Endothelial cell of umbilical vein (primary cell): ENCODE measurements at places on chromosomes 1 and 21. TPM values are rescaled to one million over a fixed set of nuclear protein-coding genes. Genes with fewer than 3 reads are reported as not detected.

DNA sequence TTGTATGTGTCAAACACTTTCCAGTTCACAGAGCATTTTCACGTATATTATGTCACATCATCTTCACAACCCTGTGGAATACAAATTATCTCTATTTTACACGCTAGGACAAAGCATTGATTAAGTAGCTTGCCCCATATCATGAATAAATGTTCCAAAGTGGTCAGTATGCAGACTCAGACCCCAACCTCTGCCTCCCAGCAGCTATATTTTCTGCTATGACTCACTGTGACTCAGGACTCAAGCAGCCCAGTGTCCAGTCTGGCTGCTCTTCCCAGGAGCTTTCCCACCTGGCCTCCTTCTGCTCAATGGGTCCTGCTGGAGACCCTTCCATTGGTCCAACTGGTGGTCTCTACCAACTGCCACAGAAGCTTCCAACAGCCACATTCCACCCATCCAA is 56.0 kb upstream of the RAP1A start:
- DNase-seq = no peak

DNA sequence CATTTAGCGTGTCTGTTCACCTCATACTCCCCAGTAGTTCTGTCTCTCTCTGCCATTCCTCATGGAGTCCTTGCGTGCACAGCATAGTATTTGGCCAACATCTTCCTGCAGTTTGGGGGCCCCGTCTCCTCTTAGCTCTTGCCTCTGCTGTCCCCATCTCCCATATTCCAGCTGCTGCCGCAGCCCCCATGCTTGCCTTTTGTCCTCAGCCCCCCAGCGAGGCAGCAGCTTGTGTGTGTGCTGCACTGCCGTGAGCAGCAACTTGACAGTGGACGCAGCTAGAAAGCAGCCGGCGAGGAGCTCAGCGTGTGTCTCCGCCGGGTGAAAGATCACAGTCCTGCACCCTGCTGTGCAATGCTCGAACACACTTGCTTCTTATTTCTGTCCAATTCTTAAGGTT is 164.2 kb upstream of the COL6A1 start:
- no peak for DNase-seq

DNA sequence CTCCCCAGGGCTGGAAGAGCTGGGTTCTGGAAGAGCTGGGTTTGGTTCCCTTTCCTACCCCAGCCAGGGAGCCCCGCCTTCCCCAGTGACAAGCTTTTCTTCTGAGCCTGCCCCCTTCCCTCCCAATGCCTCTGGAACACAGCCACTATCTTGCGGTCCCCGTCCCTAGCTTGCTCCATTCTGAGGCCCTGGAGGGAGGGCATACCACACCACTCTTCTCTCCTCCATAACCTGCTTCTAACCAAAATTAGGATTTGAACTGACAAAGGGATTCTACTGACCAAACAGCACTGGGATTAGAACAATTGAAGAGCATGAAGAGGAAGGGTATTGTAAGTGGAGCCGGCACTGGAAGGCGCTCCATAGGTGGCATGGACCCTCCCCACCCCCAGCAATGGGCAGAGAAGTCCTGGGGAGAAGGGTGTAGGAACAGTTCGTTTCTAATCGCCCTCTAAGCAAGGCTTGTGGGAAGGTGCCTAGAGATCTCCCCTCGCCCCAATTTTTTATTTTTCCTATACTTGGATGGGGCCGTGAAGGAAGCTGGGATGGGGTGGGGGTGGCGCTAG is 690 bp downstream of the C1orf216 start:
- DNase-seq = peak; percentile 51

DNA sequence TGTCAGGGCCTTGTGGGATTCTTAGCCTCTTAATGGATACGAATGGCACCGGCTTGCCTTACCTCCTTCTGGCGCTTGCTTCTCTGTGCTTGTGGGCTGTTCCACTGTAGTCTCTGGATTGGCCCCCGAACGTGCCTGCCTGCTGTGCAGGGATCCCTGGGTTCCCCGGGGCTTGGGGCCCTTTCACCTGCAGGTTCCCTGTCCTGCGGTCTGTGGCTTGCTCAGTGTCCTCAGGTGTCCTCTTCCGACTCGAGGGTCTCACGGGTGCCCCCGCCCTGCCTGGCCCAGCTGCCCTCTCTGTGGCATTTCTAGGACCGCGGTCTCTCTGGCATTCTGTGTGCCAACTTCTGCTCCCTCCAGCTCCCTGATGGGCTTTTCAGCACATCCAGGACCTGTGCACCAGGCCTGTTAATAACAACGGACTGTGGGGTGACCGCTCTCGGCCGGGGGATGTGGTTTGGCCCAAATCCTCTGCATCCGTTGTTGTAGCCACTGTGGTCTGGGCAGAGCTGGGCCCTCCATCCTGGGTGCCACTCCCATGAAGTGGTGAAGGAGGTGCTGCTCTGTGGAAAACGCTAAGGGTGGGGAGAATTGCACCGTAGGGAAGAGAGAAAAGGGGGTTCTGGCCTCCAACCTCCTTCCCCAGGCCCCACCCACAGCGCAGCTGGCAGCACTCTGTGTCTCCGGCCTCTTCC is 12.4 kb downstream of the COL18A1 start:
- no peak for DNase-seq

DNA sequence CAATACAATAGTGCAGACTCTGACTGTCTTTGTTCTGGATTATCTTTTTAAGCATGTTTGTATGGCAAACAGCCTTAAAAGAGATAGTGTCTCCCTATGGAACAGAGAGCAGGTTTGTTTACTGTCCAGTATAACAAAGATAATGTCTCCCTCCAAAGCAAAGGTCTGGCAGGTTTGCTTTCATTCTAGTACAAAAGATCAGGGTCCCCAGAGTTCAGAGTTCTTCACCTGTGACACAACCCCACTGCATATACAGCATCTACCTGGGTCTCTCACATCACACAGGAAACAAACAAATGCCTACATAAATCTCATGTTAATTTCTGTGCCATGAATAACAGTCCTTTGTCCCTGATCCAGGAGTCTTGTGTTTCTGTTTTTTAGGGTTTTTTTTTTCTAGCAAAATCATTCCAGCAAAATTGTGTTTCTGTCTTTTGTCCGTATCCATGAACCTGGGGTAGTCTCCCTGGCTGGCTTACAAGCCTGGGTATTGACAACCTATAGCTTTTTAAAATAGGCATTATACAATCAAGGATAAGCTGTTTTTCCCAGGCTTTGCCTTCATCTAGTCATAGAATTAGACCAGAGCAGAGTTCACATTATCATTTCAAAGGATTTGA is 89.4 kb upstream of the PTBP2 start:
- no peak for DNase-seq

DNA sequence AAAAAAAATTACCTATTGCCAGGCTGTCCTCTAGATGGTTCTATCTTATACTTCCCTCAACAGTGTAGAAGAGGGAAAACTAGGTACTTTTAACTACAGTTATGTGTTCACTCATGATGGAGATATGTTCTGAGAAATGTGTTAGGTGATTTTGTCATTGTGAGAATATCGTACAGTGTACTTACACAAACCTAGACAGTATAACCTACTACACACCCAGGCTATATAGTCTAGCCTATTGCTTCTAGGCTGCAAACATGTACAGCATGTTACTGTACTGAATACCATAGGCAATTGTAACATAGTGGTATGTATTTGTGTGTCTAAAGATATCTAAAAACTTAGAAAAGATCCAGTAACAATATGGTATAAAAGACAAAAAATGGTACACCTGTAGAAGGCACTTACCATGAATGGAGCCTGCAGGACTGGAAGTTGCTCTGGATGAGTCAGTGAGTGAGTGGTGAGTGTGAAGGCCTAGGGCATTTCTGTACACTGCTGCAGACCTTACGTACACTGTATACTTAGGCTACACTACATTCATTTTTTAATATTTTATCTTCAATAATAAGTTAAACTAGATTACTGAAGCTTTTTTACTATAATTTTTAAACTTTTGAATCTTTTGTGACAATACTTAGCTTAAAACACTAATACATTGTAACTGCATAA is 13.2 kb downstream of the MGST3 start:
- no peak for DNase-seq

DNA sequence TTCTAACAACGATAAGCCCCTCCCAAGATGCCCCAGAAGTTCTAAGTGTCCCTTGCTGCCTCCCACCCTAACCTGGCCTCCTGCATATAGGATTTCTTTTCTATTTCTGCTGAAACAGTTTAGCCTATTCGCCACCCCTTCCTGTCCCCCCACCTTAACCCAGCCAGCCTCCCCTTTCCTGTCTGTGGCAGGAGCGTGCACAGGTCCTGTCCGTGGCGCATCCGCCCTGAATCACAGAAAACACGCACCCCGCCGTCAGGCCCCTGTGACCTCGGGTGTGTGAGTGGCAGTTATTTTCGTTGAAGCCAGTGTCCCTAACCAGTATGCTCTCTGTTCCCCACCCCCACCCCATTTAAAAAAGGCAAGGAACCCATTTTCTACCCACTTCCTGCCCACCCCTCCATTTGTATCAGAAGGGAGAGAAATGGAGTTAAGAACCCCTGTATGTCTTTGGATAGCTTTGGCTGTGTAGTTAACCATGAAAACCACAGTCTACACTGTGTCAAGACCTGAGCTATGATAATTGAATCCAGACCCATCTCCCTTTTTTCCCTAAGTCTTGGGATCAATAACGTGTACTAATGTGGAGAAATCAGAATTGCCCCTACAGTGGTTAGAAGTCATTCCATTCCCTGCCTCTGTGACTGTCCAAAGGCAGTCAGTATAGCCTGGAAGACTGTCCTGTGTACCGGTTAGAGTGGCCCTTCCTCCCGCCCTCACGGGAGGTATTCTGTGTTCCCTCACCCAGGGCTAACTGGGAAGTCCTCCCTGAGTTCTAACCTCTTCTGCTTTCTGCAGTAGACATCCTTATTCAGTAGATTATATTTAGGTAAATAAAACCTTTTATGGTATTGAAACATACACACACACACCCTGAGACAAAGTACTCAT is 1.8 kb downstream of the PLEKHO1 start:
- DNase-seq = no peak

GRCh38 chr1:89001510-89001909 is 9.1 kb upstream of the KYAT3 start:
- DNase-seq = peak; percentile 10

DNA sequence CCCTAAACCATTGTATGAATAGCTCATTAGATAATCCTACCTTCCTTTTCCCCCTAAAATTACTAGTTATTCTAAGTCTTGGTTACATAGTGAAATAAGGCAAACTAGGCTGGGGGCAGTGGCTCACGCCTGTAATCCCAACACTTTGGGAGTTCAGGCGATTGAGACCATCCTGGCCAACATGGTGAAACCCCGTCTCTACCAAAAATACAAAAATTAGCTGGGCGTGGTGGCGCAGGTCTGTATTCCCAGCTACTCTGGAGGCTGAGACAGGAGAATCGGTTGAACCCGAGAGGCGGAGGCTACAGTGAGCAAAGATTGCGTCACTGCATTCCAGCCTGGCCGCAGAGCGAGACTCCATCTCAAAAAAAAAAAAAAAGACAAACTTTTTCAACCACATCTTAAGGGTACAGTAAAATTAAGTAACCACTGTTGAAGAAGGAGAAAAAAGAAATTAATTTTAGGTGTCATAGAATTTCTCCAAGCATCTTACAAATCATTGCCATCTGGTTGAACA is 108.5 kb downstream of the DENND1B start:
- DNase-seq = no peak

GRCh38 chr1:98659879-98660278 is 1.6 kb upstream of the SNX7 start:
- no peak for DNase-seq

DNA sequence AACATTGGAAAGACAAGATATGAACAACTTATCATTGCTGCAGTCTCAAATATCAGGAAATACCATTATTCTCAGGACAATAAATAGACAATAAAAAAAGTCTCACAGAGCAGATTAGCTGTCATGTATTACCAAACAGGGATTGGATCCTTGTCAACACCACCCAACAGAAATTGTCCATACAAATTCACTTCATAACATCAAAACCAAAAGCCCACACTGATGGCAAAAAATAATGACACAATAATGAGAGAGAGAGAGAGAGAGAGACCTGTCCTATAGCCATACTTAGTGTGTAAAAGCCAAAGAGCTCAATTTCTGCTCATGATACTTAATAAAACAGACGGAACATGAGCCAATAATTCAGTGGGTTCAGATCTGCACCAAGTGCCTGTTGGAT is 96.5 kb downstream of the PPIAL4G start:
- DNase-seq = no peak

DNA sequence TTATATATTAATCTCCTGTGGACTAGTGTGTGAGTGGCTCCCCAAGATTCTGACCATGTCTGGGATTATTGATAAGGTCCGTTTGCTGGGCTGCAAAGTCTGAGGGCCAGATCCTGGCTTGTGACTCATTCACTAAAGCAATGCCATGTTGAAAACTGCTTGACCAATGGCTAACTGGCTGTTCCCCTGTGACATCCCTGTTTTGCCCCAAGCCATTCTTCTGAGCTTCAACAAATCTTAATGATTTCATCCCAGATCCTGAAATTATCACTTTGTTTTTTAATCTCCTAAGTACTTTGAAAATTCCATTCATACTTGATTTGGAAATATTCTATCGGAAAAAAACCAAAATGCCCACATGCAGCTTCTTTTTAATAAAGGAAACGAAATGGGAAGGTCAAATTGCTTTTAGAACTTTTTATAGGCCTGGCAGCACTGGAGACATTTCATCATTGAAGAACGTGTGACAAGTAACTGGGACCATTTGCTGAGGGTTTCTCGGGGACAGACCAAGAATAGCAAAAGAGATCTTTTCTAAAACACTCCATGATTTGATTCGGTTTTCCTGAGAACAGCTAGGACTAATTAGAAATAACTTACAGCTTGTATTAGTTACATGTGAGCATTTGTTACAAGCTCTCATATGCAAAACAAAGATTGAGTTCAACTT is 121.3 kb downstream of the TGFB2 start:
- no peak for DNase-seq

DNA sequence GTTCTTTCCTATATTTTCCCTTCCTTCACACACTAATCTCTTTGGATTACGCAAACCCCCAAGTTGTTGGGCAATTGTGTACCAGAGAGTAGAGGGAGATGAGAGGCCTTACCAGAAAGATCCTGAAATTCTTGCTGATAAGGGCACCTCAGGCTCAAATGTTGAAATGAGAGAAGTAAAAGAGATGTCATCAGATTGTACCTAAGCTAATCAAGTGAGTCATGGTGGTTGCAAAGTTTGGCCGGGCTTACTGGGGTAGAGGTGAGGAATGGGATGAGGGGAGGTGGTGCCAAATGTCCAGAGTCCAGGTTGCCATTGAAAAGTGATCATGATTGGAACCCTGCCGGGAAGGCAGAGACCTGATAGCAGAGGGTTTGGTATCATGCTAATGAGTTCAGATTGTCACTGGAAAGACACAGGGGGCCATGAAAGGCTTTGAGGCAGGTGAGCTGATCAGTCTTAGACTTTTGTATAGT is 43.1 kb downstream of the OPTC start:
- DNase-seq = no peak

Gene AMY1B
- not detected in 2 replicates for total RNA-seq

Gene VAV3
- total RNA-seq = 1.5 and 2.1 TPM in 2 replicates

Gene LCE1B
- not detected in 2 replicates for total RNA-seq

Gene NBPF1
- total RNA-seq = 33.5 and 58.4 TPM in 2 replicates

Gene RSRP1
- 99.4 and 102 TPM in 2 replicates for total RNA-seq

Gene PRRC2C
- 164 and 199 TPM in 2 replicates for total RNA-seq

Gene SLC44A3
- 0.42 and 0.58 TPM in 2 replicates for total RNA-seq

Gene CHD5
- total RNA-seq = 0.11 and 0.14 TPM in 2 replicates
